Omental fat pad (tissue), 4 donors: ENCODE measurements at places on chromosomes 1 and 21. TPM values are rescaled to one million over a fixed set of nuclear protein-coding genes. Genes with fewer than 3 reads are reported as not detected.

The ZBTB37 gene
- total RNA-seq = 9.7 TPM

The ETV3 gene
- total RNA-seq = 48.3 TPM

The POU3F1 gene
- total RNA-seq = not detected

The LMOD1 gene
- 31.6 TPM for total RNA-seq

The LAMC2 gene
- total RNA-seq = 11.0 TPM

The ELAVL4 gene
- not detected for total RNA-seq

The KIRREL1 gene
- total RNA-seq = 81.6 TPM

The CD1C gene
- 0.74 TPM for total RNA-seq

The CRP gene
- total RNA-seq = not detected

DNA sequence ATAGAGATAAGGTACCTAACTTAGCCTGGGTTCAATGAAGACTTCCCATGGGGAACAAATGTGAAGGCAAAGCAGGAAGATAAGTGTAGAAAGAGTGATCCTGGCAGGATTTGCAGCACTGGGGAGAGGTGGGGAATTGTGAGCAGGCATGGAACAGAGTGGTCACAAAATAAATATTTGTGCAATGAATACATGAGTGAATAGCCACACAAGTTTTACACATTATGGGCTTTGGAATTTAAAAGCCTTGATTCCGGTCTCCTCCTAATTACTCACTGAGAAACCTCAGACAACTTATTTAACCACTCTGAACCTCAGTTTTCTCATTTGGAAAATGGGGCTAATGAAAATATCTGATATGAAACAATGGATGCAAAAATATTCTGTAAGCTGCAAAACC lies 148.3 kb downstream of the ELAVL4 start:
- DNase-seq = no peak

- DNase-seq = no peak
Observed at GRCh38 chr1:114154963-114155322, 1.3 kb upstream of the SYT6 start.

GRCh38 chr1:96464066-96464465 lies 257.5 kb upstream of the PTBP2 start:
- DNase-seq = no peak

DNA sequence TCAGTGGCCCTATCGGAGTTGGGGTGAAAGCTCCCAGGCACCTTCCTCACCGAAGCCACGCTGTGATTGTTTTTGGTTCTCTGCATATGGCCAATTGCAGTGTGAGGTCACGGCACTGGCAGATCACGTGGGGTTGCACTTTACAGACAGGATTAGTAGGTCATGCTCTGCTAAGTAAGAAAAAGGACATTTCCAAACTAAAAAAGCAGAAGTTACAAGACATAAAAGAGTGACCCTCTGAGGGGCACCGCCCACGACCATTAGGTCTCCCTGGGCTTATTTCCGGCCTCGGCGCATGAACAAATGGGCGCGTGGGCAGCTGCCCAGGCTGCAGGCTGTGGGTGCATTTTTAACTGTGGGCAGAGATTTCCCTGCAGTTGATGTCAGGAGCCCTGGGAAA lies 2.0 kb downstream of the CAPN9 start:
- no peak for DNase-seq

- no peak for DNase-seq
Observed at GRCh38 chr21:45280178-45280821, 7.4 kb downstream of the POFUT2 start.

GRCh38 chr1:226957714-226958113 lies 17.6 kb downstream of the COQ8A start:
- DNase-seq = peak; percentile 9

DNA sequence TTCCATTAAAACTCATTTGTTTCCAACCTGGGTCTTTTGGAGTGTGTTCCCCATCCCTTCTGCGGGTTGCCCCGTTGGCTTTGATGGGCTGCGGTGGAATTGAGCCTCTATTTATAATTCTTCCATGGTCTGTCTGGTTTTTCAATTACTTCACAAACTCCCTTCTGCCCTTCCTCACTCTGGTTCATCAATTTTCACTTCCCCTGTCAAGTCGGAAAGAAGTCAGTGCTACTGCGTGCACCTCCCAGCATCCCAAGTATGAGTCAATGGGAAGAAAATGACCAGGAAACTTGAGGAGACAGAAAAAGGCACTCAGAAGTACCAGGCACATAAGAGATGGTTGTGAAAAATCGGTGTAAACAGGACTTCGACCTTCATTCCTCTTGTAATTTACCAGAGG lies 126.2 kb downstream of the KAZN start:
- no peak for DNase-seq

DNA sequence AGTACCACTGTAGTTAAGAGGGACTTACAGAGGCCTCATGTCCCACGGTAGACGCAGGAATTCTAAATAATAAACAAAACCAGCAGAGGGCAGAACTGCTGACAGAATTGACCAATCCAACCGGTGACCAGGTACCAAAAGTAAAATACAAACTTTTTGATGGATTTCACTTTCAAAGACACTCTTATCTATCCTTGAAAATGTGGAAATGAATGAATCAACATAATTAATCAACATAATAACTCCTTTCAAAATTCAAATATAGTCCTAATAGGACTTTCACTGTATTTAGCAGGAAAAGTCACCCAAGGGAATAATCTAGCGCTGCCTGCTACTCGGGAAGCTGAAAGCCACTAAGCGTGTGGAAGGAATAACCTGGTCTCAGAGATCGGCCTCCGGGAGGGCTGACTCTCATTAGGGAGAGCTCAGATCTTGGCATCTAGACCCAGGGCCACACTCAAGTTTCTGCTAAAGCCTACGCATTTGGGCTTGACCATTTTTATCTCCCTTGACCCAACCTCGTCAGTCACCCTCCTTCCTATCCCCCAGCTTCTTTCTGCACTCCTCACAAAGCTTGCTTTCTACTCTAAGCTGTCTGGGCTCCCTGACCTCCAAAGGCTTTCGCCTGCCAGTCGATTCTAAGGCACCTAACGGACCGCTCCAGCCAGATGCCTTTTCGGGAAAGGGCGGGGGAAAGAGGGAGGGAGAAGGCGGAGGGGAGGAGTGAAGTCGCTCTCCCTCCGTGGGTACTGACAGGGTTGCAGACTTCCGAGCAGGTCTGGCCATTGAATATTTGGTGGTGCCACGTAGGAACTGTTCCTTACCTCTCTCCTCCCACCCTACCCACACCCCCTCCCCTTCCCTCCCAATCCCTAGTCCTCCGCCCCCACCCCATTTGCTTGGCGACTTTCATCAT lies 1.6 kb downstream of the COL11A1 start:
- DNase-seq = no peak

- no peak for DNase-seq
Observed at GRCh38 chr1:235679644-235680043, 30.1 kb upstream of the GNG4 start.

DNA sequence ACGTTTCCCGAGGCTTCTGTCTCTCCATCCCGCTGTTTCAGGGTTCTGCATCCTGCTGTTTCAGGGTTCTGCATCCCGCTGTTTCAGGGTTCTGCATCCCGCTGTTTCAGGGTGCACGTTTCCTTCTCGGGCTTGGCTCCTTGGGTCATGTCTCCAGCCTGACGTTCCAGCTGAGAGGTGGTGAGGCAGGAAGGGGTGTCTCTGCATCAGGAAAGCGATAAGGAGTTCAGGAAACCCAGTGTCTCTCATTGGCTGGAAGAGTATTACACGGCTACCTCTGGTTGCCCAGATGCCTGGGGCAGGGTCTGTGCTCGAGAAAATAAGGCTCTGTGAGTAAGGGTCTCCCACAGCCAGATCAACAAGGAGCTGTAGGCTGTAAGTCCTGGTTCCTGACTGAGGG lies 21.1 kb downstream of the ADARB1 start:
- no peak for DNase-seq

DNA sequence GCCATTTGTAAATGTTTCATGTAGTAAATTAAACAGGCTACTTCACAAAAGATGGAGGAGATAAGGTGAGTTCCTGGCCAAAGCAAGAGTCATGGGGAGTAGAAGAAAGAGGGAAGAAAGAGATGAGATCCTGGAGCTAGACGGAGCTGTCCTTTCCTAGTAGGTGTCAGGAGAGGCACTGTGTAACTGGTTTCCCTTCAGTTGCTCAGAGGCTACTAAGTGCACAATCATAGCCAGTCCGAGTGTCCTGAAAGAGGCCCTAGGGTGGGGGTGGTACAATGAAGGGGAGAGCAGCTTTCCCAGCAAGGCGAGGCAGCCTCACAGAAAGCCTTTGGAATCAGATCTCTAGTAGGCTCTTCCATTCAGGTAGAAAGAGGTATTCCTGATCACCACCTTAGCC lies 390.9 kb downstream of the KCNH1 start:
- no peak for DNase-seq

GRCh38 chr1:193431265-193431977 lies 245.0 kb upstream of the B3GALT2 start:
- no peak for DNase-seq

- DNase-seq = no peak
Observed at GRCh38 chr1:76501586-76502219, 365.6 kb upstream of the ST6GALNAC5 start.

DNA sequence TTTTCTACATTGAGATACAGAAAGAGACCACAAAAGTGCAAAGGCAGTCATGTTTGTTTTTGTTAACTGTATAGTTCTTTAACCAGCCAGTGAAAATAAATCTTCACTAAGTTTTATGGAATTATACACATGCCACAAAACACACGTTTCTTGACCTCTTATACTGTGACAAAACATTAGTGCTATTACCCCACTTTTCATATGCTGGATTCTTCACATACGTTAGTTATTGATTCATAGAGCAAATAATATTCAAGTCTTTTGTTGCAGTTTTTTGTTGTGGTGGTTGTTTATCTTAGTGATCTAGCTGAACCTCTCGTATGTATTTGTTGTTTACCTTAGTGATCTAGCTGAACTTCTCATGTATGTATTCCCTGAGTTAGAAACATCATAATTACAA lies 28.0 kb downstream of the LYPLAL1 start:
- no peak for DNase-seq

DNA sequence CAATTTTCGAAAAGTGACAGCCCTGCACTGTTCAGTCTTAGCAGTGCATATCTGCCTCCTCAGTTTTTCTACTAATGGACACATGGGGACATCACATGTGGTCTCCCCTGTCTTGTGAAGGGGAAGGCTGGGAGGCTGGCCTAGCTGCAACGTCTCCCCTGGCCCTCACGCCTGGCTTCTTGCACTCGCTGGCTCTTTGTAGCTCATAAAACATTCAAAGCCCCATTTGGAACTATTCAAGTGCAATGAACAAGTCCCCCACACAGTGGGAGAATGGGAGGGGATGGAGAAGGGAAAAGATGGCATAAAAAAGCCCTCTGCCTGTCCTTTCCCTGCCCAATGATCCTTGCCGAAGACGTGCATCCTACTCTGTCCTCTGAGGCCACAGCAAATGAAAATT lies 73.6 kb downstream of the PGBD5 start:
- DNase-seq = no peak

GRCh38 chr1:216902669-216903381 lies 179.6 kb upstream of the ESRRG start:
- no peak for DNase-seq

DNA sequence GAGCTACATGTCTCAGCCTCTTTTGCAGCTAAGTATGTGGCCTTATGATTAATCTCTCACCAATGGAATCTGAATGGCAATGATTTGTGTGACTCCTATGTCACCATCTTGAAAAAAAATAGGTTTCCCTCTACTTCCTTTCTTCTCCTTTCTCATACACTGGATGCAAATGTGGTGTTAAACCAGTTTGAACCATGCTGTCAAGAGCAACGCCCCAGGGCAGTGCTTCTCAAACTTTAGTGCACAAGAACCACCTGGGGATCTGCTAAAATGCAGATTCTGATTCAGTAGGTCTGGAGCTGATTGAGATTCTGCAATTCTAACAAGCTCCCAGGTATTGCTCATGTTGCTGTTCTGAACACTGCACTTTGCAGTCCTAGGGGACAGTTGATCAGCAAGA lies 44.7 kb upstream of the ZNF644 start:
- DNase-seq = no peak

DNA sequence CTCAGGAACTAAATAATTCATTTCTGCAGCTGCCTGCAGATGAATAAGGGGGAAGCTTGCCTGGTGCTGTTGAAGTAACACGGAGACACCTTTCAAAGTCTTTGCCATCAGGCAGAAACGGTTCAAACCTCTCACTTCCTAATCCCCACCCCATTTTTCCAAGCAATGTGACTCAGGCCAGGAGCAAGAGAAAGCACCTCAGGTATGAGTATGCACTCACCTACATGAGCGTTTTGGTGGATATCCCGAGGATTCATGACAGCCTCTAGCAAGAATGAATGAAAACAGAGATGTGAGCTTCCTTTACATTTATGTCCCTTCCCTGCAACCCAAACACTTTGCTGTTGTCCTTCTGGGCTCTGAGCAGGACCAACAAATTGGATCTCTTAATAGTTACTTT lies 63.4 kb upstream of the LAX1 start:
- DNase-seq = no peak

- no peak for DNase-seq
Observed at GRCh38 chr1:225739542-225740107, 38.0 kb upstream of the SRP9 start.

DNA sequence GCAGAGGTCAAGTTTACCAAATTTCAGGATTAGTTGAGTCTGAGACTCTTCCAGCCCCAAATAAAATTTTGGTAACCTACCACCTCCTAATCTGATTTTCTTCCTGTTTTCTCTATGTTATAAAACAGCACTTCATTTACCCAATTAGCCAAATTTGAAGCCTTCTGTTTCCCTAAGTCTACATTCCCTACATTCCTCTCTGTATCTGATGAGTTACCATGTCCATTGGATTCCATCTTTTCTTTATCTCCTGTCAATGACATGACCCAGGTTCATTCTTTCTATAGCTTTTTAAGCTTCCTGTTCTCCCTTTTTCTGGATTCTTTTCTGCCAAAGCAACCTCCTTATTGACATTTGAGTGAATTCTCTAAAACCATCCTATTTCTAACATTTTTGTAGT lies 72.8 kb downstream of the OSBPL9 start:
- no peak for DNase-seq

DNA sequence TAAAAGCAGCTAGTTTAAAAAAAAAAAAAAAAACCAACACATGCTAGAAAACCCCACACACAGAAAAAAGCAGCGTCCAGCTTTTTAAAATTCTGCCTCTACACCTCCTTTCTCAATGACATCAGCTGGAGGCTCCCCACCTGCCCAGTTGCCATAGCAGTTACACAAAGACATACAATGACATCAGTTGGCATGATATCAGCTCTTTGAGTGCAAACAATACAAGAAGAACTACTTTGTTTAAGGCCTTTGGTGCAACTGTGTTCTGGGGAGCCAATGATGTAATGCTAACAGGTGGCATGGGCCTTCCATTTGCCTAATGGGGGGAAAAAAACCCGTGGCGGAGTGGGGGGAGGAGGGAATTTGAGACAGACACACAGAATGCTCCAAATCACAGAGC lies 32.9 kb downstream of the DUSP10 start:
- DNase-seq = no peak

GRCh38 chr21:42079008-42079938 lies 8.2 kb downstream of the UMODL1 start:
- DNase-seq = no peak

DNA sequence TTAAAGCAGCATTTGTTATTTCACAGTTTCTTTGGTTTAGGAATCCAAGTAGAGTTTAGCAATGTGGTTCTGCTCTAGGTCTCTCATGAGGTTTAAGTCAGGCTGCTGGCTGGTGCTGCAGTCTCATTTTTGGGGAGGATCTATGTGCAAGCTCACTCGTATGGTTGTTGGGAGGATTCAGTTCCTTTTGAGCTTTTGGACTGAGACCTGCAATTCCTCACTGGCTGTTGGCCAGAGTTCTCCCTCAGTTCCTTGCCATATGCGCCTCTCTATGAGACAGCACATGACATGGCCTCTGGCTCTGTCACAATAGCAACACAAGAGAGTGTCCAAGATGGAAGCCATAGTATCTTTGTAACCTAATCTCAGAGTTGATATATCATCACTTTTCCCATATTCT lies 91.0 kb downstream of the OLFML2B start:
- no peak for DNase-seq
